Stimulated activated CD8-positive, alpha-beta memory T cell treated with anti-CD3 and anti-CD28 coated beads, Interleukin-4, amount 100 ng/mL, for 1 hour (primary cell): ENCODE measurements at places on chromosomes 11 and 22.

- no peak for DNase-seq
Measured at GRCh38 chr11:44916801-44917385, 33.8 kb downstream of the TP53I11 start.

DNA sequence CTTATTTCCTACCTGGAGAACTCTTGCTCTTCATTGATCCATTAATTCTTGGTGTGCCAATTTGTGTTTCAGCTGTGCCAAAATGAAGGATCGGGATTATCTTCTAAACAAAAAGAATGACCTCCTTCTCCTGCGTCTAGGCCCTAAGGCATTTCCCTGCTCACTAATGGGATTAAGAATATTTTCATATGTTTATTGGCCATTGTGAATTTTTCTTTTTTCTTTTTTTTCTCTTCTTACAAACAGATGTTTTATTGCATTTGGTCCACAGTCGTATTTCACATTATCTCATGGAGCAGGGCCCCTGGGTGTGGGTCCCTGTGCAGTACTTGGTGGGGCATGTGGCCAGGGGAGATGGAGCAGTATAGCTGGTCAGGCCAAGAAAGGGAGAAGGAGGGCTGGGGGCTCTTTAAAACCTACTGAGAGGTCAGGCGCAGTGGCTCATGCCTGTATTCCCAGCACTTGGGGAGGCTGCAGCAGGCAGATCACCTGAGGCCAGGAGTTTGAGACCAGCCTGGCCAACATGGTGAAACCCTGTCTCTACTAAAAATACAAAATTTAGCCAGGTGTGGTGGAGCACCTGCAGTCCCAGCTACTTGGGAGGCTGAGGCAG is 35.3 kb upstream of the HORMAD2 start:
- no peak for DNase-seq

DNA sequence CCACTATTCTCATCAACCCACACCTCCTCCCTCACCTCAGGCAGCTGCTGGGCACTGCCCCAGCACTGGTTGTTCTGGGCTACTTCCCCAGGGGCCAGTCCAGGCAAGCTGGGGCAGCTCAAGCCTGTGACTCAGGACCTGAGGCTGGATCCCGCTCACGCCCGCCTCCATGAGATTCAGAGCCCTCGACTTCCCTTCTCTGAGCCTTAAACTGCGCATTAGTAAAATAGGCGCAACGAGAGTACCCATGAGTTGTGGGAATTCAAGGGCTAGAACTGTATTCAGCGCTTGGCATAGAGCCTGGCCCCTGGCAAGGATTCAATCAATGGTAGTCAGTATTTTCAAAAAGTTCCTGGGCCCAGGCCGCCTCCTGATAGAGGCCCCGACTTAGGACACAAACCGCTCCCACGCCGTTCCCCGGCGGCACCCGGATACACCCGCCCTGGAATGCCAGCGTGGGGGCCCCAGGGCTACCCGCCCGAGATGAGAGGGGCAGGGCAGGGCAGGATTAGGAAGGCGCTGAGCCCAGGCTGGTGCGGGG is 723 bp upstream of the CD82 start:
- no peak for DNase-seq

DNA sequence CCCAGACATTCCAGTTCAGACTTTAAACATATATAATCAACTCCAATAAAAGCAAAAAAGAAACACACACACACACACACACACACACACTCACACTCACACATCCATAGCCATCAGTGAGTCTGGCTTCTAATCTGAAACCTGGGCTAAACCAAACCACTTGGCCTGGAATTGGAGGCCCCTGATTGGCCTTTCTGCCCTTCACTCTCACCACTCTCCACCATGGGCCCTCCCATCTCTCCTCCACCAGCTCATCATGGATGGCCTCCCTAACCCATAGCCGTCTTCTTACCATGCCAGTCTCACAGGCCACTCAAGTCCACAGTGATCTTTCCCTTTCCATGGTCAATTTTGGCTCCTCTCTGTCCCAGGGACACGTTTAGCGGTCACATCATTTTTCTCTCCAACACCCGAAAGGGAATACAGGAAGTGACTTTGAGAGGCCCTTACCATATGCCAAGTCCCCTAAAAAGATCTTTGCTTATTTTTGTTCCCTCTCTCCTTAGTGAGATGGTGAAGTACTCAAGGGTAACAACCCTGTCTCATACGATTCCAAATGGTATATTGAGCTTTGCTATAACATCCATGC is 66.6 kb downstream of the ENDOD1 start:
- no peak for DNase-seq

DNA sequence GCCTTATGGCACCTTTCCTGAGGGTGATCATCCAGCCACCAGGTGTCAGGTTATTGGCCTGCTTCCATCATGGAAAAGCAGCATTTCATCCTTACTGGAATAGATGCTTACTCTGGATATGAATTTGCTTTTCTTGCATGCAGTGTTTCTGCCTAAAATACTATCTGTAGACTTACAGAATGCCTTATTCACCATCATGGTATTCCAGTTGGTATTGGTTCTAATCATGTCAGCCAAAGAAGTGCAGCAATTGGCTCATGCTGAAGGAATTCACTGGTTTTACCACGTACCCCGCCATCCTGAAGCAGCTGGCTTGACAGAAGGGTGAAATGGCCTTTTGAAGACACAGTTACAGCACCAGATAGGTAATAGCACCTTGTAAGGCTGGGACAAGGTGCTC is 194.2 kb downstream of the AASDHPPT start:
- no peak for DNase-seq

DNA sequence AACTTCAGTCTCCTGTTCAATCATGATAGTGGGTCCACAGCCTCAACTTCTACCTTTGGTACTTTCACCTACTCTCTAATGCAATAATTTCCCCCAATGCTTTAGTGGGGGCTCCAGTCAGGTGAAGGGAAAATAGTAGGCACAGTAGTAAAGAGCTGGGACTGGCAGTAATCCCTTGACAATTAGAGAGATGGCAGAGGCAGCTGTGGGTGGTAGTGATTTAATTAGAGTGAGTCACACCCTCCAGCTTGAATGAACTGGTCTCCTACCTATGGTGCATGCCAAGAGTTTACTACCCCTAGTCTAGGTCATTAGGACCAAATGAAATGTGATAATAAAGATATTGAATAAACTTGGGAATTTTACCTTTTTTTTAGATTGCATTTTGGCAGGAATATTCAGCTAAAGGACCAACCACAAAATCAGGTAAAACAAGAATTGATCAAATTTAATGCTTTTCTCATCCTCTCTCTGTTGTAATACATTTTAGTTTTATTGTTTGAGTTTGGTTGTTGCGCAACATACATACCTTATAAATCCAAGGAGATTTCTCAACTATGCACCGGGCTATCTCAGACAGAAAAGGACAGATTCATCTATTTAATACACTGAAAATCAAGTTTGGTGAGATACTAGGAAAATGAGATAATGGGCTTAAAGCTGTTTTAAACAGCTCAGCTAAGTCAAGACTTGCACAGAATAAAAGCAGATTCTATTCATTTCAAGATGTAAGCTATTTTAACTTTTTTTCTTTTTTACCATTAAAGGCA is 9.0 kb downstream of the PRRG4 start:
- no peak for DNase-seq

DNA sequence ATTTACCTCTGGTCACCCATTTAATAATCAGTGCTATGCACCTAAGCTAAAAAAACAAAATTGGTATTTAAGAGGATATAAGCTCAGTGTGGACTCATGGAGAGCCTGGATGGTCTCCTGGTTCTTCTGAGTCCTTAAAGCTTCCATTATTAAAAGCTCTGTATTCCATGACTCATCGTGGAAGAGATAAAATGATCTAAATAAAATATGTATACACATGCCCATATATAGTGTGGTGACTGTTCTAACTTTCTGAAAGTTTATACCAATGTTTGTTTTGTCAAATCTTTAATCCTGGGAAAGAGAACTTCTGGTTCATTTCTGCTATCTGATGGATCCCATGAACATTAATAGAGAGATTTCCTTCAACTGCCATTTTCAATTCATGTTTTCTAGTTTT is 375.9 kb downstream of the GUCY1A2 start:
- no peak for DNase-seq

GRCh38 chr11:26331911-26332571 is at the start of gene ANO3:
Gene ANO3, plus strand, starts transcription at chr11:26332130. Its CDS starts 146 bp downstream, at chr11:26332276.
- DNase-seq: no peak

DNA sequence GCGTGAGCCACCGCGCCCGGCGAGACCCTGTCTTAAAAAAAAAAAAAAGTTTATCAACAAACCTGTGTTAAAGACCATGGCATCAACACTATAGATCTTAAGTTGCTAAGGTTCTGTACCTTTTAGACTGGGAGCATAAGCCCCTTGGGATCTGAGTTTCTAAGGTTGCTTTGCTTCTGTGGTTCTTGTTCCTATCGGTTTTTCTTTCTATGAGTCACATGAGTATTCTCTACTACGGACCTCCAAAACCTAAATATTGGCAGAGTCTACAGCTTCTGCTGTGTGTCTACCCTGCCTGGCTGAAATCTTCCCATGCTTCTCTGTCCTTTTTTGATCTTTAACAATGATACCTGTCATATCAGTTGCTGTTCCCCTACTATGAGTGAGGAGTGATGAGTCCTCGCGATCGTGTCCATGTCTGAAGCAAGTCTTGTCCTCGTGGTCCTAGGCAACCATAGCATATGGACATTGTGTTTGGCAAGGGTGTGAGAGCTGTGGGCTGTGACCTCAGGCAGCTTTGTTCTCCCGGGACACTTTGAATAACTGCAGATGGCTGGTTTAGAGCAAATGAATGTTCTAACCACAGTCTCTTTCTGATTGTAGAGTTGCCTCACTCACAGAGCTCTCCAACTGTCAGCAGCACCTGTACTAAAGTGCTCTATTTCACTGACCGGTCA is 9.0 kb upstream of the DLAT start:
- DNase-seq: no peak

- no peak for DNase-seq
Measured at GRCh38 chr11:36684840-36685801, 87.1 kb upstream of the RAG2 start.

DNA sequence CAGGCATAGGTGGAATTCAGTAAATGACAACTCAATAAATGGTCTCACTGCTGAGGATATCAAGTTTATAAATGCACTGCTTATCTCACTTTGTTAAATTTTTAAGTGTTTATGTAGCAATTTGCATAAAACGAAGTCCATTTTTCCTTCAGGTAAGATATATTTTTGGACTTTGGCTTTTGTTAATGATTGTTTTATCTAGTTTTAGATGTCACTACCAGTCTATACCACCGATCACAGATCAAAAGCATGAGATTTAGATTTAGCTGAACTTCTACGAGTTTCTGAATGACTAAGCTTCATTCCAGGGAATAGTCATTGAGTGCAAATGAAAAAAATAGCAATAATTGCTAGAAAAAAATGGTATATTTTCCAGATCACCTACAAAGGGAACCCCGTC is 12.8 kb upstream of the SLC5A12 start:
- DNase-seq: no peak

DNA sequence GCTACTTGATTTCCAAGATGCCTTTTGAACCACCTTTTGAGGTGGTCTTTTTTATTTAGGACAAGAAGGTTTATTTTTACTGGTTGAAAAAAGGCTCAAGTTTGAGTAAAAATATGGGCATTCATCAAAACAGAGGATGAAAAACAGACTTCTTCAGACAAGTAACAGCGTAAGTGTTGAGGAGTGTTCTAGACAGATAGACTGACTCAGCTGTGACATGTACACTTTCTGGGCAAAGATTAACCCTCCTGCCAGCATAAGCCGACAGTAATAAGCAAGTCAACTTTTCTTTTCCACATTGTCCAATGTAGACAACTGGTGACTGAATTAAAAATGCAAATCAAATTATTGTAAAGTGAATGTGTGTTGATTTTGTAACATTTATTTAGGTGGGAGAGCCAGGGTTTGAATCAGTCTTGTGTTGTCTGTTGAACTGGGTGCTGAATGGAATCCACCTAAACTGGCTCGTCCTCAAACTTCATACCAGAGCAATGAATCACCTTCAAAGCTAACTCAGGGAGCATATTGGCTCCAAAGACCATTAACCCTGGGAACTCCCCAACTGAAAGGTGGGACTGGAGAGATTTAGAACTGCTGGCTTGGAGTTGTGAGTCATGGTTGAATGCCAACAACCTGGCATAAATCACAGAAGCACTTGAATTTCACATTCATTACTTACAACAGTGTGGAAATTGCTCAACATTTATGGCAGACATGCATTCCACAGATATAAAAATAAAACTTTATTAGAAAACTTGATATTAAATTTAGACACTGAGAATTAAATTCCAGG is 377.0 kb downstream of the ETS1 start:
- DNase-seq: no peak

GRCh38 chr11:117790279-117790678 is 6.7 kb downstream of the DSCAML1 start:
- DNase-seq: no peak

DNA sequence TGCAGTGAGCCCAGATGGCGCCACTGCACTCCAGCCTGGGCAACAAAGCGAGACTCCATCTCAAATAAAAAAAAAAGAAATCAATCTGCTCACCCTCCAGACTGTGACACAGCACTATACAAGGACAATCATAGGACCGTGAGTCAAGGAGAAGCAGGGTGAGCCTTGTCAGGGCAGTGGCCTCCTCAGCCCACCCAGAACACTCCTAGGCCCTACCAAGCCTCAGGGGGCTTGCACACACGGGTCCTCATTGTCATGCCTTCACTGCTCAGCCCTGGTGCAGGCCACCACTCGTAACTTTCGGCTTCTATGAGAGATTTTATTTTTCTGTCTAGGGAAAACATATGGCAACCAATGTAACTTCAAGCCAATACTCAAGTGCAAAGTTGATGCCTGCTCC is 35.8 kb downstream of the DGCR2 start:
- no peak for DNase-seq

GRCh38 chr11:27717377-27717776 is 17.1 kb upstream of the BDNF start:
- no peak for DNase-seq

DNA sequence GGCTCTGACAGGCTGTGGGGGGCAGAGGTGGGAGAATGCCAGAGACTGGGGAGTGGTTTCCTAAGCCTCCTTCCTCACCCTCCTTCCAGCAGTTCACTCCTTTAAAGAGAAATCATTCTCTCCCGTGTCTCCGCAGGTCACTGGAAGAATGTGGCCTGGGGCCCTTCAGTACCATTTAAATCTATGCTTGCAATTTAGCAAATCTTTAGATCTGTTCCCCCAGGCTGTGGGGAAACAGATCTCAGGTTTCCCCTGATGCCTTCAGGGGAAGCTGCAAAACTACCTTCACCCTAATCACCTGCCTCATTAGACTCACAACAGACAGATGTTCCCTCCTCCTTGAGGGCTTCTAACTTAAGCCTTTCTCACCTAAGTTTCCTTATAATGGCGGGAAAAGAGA is 55.3 kb downstream of the KIRREL3 start:
- no peak for DNase-seq
